ENCODE measurements at places on chromosomes 5 and 9.

GRCh38 chr5:160457252-160457651, 35.6 kb downstream of the PTTG1 start:
- DNase-seq, result no peak

DNA sequence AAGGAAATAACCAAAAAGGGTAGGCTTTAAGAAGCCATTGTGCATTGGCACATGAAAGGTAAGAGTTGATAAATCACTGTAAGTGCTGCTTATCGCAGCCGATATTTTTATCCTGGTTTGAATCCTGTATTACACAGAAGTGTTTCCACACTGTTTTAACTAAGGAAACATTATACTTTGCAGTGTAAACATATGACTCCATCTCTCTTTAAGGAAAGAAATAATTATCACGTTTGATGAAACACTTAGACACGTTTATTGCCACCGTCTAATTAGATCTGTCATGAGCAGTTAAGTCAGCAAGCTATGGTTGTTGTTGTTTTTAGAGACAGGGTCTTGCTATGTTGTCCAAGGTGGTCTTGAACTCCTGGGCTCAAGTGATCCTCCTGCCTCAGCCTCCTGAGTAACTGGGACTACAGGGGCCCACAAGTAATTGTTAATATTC, 85.7 kb upstream of the TNFAIP8 start:
- DNase-seq, result no peak

- no peak for DNase-seq
Observed at GRCh38 chr9:129838707-129839259, 3.5 kb downstream of the USP20 start.

DNA sequence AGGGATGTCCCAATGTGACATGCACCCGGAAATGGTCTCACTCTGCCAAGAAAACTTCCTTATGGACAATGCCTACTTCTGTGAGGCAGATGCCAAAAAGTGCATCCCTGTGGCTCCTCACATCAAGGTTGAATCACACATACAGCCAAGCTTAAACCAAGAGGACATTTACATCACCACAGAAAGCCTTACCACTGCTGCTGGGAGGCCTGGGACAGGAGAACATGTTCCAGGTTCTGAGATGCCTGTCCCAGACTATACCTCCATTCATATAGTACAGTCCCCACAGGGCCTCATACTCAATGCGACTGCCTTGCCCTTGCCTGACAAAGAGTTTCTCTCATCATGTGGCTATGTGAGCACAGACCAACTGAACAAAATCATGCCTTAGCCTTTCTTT, 37.6 kb upstream of the CCDC152 start:
- DNase-seq, result no peak

GRCh38 chr9:68714416-68715180, 9.6 kb downstream of the PIP5K1B start:
- no peak for DNase-seq

- no peak for DNase-seq
Observed at GRCh38 chr9:70607926-70608325, 193.5 kb upstream of the KLF9 start.

DNA sequence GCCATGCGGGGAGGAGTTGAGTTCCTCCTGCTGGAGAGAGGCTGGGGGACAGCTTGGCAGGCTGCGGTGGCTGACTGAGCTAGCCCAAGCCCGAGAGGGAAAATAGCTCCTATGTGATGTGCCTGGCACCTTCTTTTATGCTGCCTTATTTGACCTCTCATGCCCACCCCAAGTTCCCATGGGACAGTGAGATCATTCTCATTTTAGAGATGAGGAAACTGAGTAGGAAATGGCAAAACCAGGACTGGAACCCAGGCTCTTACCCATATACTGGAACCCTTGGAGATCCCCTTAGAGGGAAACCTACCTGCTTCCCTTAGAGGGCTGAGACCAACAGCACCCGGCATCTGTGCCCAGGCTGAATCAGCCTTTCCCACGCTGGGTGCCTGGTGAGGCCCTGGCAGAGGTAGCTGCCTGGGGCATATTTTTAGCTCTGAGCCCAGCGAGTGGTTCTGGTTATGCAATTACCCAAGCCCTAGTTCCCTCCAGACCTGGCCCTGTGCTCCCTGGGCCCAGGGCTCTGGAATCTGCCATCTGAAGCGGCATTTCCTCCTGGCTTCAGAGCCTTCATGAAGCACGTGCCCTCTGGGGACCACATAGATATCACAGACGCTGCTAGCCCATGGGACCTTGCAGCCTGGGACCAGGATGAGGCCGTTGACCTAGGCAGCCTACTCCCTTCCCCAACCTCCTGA, 23.6 kb downstream of the COL27A1 start:
- DNase-seq, result no peak

- DNase-seq, result no peak
Observed at GRCh38 chr9:75601280-75601679, 289.2 kb upstream of the PCSK5 start.

GRCh38 chr5:77095189-77095588, 8.1 kb upstream of the ZBED3 start:
- DNase-seq, result no peak

DNA sequence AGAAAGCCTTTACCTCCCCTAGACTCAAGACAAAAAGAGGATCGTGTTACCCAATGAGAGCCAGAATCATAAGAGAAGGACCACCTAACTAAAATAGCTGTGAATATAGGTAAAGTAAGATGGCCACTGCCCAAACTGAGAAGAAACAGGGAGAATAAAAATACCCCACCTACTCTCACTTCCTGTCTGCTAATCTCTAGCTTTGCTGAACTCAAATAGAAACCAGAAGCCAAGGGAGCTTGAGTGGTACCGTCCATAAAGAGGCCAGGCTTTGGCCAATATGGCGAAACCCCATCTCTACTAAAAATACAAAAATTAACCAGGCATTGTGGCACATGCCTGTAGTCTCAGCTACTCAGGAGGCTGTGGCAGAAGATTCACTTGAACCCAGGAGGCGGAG, 123.0 kb upstream of the FST start:
- no peak for DNase-seq

- DNase-seq, result no peak
Observed at GRCh38 chr5:121693864-121694263, 157.8 kb upstream of the FTMT start.

- DNase-seq, result no peak
Observed at GRCh38 chr9:108552459-108553040, 303.2 kb downstream of the ACTL7B start.

GRCh38 chr5:141771031-141771430, 89.0 kb upstream of the ARAP3 start:
- no peak for DNase-seq

DNA sequence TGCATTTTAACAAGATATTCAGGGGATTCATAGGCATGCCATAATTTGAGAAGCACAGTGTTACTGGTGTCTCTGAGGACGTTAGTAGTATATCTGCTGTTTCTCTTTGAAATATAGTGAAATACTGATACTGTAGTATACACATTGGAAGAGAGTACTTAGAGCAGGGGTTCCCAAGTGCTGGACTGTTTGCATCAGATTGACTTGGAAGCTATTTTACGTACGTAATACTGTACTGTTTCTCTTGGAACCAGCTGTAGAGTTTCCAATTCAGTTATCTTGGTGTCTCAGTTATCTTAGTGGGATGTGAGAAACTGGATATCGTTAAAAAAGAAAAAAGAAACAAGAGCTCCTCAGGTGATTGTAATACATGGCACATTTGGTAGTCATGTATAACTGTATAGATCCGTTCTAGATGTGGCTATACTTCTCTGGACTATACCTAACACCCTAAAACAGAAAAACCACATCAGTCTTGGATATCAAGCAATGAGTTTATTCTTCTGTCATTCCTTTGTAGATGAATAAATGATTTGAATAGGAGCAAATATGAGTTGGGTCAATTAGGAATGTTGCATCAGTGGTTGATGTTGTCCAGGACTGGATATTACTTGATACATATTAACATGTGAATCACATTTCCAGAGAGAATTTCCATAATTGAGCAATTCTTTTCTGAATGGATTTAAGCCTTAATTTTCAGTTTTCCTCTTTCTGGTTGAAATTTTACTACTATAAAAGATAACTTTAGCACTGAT, 33.4 kb downstream of the PRRC1 start:
- no peak for DNase-seq

- no peak for DNase-seq
Observed at GRCh38 chr5:134083517-134083916, 31.0 kb upstream of the TCF7 start.

- DNase-seq, result no peak
Observed at GRCh38 chr5:53110156-53110555, 599 bp upstream of the MOCS2 start.

DNA sequence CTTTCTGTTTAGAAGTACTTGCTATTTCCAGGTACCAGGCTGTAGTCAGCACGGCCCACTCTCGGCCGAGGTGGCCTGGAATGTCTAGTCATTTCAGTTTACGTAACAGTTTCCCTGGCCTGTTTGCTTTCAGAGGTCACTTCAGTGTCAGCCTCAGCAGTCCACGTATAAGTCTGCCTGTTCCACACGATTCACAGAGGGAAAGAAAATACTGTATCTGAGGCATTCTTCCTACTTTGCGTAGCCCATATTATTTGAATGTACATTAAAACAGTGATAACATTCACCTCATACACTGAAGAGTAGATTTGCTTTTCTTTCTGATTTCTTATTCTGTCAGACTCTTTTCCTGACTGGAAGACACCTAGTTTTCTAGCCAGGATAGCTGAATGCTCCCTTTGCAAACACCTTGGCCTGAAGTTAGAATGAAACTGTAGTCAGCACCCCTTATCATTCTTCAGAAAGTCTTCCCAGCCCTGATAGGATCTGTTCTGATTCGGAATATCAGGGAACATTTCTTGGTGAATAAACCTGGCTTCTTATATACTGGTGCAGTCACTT, 140.9 kb downstream of the AOPEP start:
- no peak for DNase-seq

DNA sequence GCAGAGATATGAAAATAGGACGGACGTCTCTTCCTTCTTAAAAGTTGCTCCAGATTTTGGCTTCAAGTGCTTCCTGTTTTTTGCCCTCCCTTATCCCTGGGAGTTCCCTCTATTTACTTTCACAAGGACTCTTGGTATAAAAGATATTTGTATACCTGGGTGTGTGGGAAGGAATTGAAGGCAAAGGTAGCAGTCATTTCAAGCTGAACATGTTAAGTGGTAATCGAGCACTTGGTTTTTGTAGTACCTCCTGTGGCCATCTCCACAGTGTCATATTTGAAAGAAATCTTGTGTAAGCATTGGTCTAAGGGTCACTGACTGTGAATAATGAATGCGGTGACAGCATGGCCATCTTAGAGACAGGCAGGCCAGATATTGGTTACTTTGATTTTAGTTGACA, 593.6 kb downstream of the MTRR start:
- DNase-seq, result no peak

GRCh38 chr9:123309611-123310010, 41.2 kb upstream of the STRBP start:
- DNase-seq, result no peak

DNA sequence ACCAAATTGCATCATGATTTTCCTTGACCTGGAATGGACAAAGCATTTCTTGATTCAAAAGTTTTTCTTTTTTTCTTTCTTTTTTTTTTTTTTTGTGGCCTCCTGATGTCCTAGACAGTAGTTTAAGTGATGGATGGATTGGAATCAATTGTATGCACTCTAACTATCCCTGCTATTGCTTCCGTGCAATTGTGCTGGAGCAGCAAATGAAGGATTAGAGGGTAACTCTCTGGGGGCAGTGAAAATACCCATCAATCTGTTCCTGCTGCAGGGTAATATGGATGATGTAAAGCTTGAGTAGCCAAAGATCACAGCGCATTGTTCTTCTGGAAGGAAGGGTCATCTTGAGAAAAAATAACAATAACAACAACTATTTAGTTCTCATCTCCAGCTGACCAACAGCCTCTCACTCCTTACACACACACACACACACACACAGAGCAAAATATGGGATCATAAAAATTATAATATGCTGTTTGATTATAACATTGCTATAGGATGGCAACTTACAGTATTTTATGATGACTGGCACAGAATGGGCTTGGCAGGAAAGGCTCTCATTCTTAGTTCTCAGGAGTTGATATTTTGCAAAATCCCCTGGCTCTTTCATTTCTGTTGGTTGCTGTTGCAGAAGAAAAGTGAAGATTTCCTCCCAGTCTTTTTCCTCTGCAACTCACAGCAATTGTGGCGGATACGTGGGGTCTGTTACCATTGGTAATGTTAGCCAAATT, 160.9 kb upstream of the DMAC1 start:
- DNase-seq, result no peak

DNA sequence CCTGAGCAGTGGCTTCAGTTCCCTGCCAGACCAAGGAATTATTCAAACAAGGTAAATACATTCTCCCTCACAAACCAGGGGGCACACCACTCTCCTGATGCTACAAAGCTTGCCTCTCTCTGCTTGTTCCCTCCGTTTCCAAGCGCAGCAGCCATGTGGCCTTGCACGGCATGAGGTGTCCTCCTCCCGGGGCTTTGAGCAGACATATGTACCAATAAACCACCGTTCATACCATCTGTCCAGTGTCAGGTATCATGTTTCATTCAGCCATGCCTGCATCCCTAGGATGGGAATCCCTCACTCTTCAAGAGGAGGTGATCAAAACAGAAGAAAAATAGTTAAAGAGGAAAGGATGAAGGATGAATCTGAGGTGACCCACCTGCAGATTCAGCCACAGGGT, 282.7 kb downstream of the ENC1 start:
- no peak for DNase-seq

GRCh38 chr9:3464033-3464638, 61.7 kb downstream of the RFX3 start:
- no peak for DNase-seq

DNA sequence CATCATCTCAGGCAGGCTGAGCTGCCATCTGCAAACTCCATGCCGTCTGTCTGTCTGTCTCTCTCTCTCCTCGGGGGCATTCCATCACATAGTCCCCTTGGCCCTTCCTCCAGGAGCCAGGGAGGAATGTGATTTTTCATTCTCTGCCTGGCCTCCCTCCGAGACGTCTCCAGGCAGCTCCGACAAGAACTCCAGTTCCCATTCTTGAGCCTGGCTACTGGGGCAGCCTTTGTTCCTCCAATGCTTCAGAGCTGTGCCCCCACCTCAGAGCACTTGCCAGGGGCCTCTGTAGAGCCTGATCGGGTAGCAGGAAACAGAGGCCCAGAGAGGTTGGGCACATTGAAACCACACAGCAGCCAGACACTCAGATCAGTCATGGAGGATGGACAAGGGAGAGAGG, 74.0 kb downstream of the COL27A1 start:
- no peak for DNase-seq

DNA sequence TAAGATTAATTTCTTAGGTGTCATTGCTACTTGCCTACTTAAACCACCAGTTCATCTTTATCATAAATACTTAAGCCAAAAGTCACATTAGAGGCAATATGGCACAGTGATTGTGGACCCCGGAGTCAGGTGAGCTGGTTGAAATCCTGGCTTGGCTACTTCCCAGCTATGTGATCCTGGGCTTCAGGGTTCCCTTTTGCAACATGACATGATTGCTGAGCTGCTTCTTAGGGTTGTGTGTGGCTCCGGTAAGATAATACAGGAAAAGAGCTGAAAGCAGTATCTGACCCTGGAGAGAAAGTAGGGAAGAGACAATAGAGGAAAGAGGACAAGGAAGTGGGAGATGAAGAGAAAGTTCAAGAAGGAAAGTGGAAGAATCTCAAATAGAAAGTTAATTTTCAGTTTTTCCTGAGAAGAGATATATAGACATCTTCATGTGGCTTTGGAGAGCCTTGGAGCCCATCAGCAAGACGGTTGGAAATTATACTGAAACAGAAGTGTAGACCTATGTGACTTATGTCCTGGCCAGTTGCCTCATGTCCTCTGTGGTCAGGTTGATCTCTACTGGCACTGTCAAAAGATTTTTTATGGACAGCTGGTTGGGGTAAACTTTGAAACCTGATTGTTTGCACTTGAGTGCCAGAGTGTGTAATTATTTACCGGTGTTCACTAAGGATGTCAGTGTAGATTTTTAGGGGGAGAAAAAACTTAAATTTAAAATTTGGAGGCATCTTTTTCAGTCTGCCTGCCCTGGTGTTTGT, 93.2 kb downstream of the GHR start:
- DNase-seq, result no peak
